ENCODE measurements at places on chromosomes 1 and 21.
A peak's percentile ranks its signal among the peaks of the same experiment; 100 is the strongest.

DNA sequence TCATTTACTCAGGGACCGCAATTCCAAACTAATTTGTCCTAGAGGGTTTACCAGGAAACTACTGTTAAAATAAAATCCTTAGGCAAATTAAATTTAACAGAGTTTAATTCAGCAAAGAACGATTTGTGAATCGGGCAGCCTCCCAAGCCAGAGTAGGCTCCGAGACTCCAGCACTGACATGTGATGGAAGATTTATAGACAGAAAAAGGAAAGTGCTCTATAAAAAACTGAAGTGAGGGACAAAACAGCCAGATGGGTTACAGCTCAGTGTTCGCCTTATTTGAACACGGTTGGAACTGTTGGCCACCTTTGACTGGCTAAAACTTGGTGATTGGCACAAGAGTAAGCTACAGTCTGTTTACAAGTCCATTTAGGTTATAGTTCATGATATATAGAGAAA lies 35.2 kb upstream of the RCSD1 start:
- no peak for DNase-seq

DNA sequence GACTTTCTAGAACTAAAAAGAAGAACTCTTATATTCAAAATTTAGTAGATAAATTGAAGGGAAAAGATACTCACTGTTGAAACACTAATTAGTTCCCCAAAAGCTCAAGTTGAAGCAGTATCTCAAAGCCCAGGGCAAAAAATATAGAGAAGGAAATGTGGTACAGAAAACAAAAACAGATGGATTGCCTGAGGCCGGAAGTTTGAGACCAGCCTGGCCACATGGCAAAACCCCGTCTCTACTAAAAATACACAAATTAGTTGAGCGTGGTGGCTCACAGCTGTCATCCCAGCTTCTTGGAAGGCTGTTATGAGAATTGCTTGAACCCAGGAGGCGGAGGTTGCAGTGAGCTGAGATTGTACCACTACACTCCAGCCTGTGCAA lies 36.0 kb downstream of the FAM177B start:
- DNase-seq = peak; percentile 20

GRCh38 chr1:184399192-184399847 lies 12.5 kb downstream of the C1orf21 start:
- DNase-seq = no peak

DNA sequence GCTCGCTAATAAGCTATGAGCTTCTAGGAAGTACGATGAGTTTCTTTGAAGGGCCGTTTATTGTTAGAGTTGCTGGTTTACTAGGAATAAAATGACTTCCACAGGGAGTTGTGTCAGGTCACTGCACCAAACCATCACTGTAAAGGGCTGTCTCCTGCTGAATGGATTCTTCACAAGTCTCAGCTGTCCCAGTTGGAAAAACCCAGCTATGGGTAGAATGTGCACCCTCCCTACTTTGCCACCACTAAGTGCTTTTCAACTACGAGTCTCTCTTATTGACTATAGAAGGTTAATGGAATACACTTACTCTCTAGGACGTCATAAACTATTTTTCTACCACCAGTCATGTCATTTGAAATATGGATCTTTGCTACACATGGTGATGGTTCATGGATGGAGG lies 94.8 kb upstream of the BMP8A start:
- DNase-seq = no peak

DNA sequence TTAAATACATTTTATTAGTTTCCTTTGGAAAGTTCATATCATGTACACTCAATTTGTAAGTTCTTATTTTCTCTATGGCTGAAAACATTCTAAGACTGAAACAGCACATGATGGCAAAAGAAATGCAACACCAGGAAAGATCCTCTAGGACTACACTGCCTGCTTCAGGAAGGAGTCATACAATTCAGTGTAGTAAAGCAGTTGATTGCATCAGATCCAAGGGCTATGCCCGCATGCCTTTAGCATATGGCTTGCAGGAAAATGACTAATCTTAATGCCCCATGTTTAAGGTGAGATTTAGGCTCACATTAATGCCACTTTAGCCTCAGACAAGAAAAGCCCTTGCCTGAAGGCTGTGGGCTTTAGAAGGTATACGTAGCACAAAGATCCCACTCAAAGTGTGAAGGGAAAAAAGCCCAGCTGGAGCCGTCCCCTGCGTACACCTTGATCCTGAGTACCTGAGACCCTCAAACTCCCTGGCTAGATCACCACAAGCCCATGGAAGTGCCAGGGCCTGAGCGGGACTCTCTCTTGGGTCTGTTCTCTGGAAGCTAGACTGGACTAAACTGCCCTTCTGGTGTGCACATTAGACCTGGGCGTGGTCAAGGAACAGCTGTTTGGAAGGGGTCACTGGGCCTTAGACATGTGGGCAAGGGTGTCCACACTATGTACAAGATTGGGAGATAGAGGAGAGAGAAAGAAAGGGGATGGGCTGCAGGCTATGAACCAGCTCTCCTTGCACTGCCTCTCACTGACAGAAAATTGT lies 52.9 kb downstream of the ESRRG start:
- no peak for DNase-seq

DNA sequence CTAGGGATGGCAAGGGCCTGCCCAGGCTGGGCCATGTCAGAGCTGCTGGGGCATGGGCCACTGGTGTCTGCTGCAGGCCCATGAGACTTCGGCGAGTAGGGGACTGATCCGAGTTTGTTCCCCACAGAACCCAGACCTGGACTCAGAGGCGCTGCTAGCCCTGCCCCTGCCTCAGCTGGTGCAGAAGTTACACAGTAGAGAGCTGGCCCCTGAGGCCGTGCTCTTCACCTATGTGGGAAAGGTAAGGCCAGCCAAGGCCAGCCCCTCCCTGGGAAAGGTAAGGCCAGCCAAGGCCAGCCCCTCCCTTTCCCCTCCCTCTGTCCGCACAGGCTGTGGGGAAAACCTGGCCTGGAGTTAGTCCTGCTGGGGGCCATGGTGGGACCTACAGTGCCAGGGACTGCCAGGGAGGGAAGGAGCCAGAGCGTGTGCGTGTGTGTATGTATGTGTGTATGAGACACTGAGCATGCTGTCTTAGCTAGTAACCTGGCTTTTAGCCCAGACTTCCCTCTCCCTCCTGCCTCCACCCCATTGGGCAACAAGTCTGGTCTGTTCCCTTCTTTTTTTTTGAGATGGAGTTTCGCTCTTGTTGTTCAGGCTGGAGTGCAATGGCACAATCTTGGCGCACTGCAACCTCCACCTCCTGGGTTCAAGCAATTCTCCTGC lies 8.0 kb downstream of the FAAH start:
- no peak for DNase-seq

DNA sequence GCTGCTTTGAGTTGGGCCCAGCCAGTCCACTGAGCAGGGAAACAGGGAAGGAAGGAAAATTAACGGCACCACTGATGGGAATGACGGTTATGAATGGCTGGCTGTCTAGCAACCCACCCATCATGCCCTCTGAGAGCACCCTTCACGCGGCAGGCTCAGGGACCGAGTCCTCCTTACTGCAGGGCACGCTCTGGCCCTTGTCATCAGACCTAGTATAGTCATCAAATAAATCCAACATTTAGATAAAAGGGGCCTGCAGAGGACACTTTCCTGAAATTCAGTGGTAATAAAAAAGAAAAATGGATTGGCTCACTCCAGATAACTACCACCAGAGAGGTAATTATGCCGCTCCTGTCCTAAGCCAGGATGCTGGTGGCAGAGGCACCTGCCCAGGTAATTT lies 509.4 kb downstream of the MATN1 start:
- DNase-seq = no peak

- no peak for DNase-seq
These were observed 26.5 kb upstream of the SRP9 start for GRCh38 chr1:225750875-225751824.

DNA sequence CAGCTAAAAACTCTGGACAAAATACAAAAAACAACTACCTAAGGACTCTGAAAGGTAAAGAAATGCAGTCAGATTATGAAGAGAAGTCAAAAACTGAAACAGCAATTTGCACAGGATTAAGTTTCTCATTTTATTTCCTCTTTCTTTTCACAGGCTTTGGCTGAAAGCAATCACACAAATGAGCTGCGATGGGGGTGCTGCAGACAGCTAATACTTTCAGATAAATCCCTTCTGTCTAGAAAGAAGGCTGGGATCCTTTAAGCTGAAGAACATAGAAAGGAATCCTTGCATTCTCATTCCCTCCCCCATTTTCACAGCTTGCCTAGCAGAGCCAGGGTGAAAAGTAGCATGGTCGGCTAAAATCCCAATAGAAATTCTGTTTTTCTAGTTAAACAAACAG lies 32.0 kb upstream of the PRDX6 start:
- no peak for DNase-seq

DNA sequence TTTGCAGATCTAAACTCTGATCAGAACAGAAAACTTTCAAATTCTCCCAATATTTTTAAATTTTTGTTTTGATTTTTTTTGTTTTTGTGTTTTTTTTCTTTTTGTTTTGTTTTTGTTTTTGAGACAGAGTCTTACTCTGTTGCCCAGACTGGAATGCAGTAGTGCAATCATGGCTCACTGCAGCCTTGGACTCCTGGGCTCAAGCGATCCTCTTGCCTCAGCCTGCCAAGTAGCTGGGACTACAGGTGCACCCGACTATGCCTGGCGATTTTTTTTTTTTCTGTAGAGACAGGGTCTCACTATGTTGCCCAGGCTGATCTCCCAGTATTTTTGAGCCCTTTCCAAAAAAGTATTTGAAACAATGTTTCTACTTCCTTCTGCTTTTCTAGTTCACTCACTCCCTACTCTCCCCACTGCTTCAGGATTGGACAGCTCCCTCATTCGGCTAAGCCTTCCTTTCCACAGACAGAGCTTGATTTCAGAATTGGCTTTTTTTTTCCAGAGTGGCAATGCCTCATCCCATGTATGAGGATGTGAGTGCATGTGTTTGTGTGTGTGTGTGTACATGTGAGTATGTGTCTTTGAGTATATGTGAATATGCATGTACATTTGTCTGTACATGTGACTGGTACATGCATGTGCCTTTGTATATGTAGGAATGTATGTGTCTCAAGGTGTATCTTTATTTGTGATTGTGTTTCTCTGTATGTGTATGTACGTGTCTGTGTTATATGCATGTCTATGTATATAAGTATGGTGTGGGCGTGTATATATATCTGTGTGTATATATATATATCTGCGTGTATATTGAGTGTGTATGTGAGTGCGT lies 11.9 kb downstream of the LHX4 start:
- DNase-seq = no peak

DNA sequence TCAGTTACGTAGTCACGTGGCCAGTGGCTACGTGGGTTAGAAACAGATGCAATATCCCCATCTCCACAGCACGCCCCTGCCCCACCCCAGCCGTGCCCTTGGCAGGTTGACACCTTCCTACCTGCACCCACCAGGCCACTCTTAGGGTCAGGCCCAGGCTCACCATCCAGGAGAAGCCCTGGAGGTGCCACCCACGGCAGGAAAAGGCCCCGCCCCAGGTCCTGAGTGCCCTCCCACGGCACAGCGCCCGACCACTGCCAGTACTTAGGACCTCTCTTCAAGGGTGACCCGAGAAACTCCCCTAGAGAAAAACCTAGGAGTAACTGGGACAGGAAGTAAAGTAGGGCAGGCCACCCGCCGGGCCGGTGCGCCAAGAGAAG lies 1.5 kb downstream of the C1orf35 start:
- DNase-seq = peak; percentile 55

DNA sequence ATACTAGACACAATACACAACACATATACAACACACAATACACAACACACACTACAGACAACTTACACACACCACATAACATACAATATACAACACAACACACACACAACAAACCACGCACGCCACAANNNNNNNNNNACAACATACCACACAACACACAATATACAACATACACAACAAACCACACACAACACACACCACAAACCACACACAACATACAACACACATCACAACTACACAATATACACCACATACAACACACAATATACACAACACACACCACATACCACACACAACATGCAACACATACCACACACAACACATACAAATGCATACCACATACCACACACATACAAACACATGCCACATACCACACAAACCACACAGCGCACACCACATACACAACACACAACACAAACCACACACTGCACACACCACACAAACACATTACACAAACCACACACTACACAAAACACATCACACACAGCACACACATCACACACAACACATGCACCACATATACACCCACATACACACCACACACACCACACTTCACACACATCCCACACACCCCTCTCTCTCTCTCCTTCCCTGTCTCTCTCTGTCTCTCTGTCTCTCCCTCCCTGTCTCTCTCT lies 108.3 kb downstream of the ETS2 start:
- DNase-seq = no peak

DNA sequence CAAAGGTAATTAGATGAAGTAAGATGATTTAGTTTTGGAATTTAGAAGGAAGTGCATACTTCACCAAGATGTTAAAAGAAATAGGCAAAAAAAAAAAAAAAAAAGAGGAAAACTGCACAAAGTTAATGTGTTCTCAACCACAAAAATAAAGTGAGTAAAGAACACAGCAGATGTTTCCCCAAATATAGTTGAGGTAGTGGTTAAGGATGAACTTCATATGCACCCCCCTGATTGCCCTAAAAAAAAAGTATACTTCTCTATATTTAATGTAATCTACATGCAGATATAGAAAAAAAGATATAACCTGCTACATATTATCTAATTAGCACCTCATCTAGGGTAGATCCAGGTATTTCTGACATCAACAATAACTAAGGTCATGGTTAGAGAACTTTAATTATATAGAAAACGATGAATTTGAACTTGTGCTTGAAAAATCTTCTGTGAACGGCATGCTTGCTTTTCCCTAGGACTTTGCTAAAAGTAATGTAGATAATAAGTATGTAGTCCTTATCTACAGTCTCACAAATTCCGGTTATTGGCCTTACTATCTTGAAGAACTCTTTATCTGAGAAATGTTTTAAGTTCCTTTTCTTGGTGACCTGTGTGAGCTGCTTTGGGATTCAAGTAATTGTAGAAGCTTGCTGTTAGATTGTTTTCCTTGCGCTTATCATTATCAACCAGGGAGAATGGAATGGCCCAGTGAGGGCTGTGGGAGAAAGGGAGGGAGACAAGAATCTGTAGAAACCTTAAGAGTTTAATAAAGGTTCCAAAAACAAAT lies 70.1 kb upstream of the LRRC7 start:
- no peak for DNase-seq

DNA sequence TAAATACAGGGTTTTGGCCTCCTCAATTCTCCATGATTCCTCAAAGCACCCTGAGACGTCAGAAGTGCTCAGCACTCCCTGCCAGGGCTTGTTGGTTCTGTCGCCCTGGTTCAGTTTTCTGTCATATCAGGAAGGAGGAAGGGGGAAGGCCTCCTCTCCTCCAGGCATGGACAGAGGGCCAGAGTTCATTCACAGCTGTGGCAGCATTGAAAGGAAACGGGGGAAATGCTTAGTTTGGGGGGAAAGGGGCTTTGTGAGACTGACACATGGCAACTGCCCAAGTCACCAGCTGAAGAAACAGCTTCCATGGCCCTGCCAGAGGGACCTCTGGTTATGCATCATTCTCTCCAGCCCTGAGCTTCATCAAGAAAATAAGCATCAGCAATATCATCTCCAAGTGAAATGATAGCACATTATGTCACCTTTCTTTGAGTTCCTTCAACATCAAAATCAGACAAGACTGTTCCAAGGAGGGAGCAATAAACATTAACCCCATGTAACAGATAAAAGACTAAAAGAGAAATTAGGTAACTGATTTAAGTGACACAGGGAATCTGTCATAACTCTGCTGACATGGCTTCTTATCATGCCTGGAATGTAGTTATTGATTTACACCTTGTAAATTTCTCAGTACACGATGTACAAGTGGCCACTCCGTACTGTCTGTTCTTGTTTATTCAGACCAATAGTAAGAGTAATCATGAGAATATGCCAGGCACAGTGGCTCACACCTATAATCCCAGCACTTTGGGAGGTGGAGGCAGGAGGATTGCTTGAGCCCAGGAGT lies 103.2 kb upstream of the SLC25A33 start:
- DNase-seq = no peak

- no peak for DNase-seq
These were observed 74.2 kb downstream of the ATF6 start for GRCh38 chr1:161840363-161840762.

Data from CD8-positive, alpha-beta T cell (primary cell).